ENCODE measurements at places on chromosomes 5 and 9.

DNA sequence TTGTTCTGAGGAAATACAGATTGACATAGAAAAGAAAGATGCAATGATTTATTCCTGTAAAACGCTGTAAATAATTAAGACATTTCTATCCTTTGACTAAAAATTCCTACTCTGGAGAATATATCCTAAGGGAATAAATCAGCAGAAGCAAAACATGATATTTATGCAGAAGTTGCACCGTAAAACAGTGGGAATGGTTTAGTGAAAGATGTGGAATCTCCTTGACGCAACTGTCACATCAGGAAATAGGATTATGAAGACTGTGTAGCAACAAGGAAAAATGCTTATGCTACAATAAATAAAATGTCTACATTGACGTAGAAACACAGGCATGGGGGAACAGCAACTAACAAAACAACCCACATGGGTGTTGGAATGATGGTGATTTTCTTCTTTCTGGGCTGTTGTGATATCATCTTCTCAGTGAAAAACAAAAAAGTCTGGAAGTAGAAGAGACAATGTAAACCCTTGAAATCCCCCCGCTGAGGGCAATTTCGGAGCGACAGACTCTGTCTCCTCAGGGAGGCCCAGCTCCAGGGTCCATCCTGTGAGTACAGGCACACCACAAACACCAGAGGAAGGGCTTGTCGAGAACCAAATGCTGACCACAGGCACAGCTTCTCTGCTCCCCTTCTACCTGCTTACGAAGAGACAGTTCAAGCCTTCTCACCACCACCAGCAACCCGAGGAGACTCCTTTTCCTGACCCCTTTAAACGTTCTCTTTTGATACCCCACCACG is 25.2 kb downstream of the COL23A1 start:
- DNase-seq: no peak

DNA sequence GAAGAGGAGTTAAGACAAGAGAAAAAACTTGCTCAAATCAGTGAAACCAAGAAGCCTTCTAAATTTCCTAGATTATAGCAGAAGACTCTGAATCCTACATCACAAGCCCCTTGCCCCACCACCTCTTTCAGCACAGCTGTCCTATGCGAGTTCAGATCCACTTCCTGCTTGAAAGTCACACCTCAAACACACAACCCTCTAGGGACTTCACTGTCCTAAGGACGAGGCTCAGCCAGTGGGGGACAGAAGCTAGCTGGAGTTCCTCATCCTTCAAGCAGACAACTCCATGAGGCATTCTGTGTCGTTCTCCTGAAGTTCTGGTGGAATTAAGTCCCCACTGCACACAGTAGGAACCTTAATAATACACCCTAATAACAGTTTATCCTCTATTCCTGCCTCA is 44.3 kb downstream of the NRG2 start:
- DNase-seq: no peak

DNA sequence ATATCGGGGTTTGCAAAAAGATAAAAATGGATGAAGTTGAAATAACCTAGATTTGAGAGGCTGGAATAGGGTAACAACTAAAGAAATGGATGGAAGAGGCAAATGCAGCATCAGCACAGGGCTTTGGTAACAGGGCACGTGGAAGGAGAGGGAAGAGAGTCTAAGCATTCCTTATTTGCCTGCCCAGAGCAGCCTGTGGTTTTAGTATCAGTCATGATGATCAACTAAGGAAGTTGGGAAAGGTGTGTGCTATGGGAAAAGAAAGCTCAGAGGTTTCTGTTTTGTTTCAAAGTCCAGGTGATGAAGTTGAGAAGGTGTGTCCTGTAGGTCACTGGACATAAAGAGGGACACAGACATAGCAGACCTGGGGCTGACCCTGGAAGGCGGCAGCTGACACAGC is 28.8 kb downstream of the GAS1 start:
- DNase-seq: no peak

GRCh38 chr5:178801021-178801420 is 58.7 kb upstream of the ZNF354B start:
- DNase-seq: no peak

GRCh38 chr5:179435181-179435580 is 89.9 kb upstream of the ADAMTS2 start:
- DNase-seq: no peak

DNA sequence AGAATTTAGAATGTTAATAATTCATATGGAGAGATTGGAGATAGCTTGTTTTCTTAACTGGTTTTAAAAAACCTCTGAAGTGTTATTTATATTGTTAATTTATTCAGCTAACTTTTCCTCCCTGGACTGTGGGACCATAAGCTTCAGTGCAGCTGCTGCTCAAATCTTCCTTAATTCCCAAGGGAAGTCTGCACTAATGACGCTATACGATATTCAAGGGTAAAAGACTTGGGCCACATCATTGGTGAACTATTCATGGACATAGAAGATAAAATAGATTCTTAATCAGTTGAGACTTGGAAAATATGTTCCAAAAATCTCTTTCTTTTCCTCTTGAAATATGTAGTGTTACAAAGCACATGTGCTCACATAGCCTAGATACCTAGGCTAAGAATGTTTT is 31.1 kb upstream of the GAS1 start:
- DNase-seq: no peak

GRCh38 chr5:169803077-169803981 is 166.3 kb downstream of the DOCK2 start:
- DNase-seq: no peak

DNA sequence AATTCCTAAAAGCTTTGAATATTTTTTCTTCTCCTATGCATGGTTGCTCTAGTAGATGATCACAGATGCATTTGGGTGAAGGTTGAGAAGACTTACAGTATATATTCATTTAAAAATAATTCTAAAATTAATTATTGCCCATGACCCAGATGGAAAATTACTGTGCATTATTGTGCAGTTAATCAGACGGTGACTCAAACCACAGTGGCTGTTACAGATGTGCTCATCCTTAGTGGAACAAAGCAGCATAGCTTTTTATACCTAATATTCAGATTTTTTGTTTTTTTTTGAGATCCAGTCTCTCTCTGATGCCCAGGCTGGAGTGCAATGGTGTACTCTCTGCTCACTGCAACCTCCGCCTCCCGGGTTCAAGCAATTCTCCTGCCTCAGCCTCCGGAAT is 10.7 kb downstream of the OR2V1 start:
- DNase-seq: no peak

Data from GM12878 (cell line).